ENCODE measurements at places on chromosomes 7 and 10. TPM values are rescaled to one million over a fixed set of nuclear protein-coding genes. Genes with fewer than 3 reads are reported as not detected.

Gene DEPP1
- total RNA-seq, result 15.1 TPM

Gene MYO1G
- total RNA-seq, result 0.24 TPM

Gene UPP1
- 185 TPM for total RNA-seq

Gene C10orf62
- 0.45 TPM for total RNA-seq

Gene IGFBP3
- 386 TPM for total RNA-seq

Gene HOXA2
- total RNA-seq, result 6.5 TPM

Gene BNIP3
- total RNA-seq, result 21.9 TPM

Gene PTPRN2
- not detected for total RNA-seq

Gene MMD2
- total RNA-seq, result not detected

Gene ASB4
- not detected for total RNA-seq

DNA sequence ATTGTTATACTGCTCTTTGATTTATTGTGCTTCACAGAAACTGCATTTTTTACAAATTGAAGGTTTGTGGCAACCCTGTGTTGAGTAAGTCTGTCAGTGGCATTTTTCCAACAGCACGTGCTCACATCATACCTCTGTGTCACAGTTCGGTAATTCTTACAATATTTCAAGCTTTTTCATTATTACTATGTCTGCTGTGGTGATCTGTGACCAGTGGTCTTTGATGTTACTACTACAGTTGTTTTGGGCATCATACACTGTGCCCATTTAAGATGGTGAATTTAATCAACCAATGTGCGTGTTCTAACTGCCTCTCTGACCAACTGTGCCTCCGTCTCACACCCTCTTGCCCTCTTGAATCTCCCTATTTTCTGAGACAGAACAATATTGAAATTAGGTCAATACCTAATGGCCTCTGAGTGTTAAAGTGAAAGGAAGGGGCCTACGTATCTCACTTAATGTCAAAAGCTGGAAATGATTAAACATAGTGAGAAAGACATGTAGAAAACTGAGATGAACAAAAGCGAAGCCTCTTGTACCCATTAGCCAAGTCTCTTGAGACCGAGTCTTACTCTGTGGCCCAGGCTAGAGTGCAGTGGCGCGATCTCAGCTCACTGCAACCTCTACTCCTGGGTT, 20.2 kb upstream of the ASL start:
- no peaks in the 10 kb centered on the region for H3K27me3 ChIP-seq
- H3K4me1 ChIP-seq, result peaks cover 5% of the 10 kb centered on the region
- no peaks in the 10 kb centered on the region for H3K36me3 ChIP-seq
- DNase-seq, result no peak

DNA sequence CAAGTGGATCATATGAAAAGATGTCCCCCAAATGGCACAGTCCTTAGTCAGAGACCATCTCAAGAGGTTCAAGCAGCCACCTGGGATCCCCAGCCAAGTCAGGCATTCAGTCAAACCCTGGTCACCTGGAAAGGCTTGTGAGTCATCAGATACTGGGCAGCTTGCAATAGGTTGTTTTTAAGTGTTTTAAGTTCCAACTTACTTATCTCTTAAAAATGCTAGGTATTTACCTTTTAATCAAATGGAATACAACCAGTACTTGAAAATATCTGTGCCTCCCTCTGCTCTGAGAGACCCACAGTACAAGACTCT, 262.2 kb downstream of the WDR11 start:
- no peaks in the 10 kb centered on the region for H3K36me3 ChIP-seq
- no peaks in the 10 kb centered on the region for H3K4me1 ChIP-seq
- no peaks in the 10 kb centered on the region for H3K27me3 ChIP-seq
- no peak overlapping the region for H3K27ac ChIP-seq

- DNase-seq, result no peak
- no peaks in the 10 kb centered on the region for H3K4me1 ChIP-seq
- no peak overlapping the region for H3K4me3 ChIP-seq
Measured at GRCh38 chr10:27625452-27626211, 120.0 kb downstream of the MKX start.

DNA sequence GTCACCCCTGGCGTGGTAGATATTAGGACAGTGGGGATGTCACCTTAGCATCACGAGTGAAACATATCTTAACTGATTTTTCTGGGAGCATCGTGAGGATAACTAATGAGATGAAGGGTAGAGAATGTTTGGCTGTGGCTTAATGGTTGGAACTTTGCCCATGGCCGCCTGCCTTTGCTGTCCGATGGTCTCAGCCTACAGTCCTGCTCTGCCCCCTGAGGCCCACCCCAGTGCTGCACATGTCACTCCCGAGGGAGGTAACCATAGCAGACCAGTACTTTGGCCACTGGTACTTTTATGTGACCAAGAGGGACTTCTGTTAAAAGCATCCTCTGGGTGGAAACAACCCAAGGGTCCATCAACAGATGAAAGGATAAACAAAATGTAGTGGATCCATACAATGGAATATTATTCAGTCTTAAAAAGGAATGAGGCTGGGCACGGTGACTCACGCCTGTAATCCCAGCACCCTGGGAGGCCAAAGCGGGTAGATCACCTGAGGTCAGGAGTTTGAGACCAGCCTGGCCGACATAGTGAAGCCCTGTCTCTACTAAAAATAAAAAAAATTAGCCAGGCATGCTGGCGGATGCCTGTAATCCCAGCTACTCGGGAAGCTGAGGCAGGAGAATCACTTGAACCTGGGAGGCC, 58.4 kb downstream of the TACR2 start:
- H3K27me3 ChIP-seq, result no peaks in the 10 kb centered on the region
- H3K36me3 ChIP-seq, result peaks cover 5% of the 10 kb centered on the region
- no peak overlapping the region for H3K4me3 ChIP-seq
- DNase-seq, result no peak
- H3K27ac ChIP-seq, result no peak overlapping the region
- H3K4me1 ChIP-seq, result peaks cover 51% of the 10 kb centered on the region

DNA sequence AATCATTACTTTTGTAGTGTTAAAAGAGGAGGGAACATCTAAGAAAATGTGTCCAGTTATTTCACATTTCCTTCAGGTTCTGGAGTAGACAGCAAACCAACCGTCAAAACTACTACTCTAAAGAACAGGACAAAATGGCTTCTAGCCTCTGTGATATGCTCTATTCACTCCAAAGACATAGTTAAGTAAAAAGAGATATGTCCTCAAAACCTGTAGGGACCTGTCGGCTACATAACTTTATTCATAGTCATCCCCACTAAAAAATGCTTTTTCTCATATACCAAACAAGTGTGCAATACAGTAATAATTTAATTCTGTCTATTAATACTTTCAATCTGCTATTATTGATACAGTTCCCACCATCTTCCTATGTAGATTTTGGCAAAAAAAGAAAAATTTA, 642.8 kb upstream of the LRRTM3 start:
- no peak for DNase-seq
- no peaks in the 10 kb centered on the region for H3K27me3 ChIP-seq
- H3K4me1 ChIP-seq, result no peaks in the 10 kb centered on the region
- H3K36me3 ChIP-seq, result no peaks in the 10 kb centered on the region

GRCh38 chr10:103911021-103911459, 6.9 kb downstream of the STN1 start:
- H3K4me3 ChIP-seq, result no peak overlapping the region
- peaks cover 21% of the 10 kb centered on the region for H3K36me3 ChIP-seq
- DNase-seq, result no peak
- peaks cover 48% of the 10 kb centered on the region for H3K4me1 ChIP-seq
- no peaks in the 10 kb centered on the region for H3K27me3 ChIP-seq

GRCh38 chr10:43038783-43039623, 37.9 kb upstream of the RET start:
- no peak overlapping the region for H3K27ac ChIP-seq
- H3K36me3 ChIP-seq, result no peaks in the 10 kb centered on the region
- H3K4me1 ChIP-seq, result no peaks in the 10 kb centered on the region

GRCh38 chr7:69654381-69654780, 56.1 kb downstream of the AUTS2 start:
- H3K27ac ChIP-seq, result no peak overlapping the region
- DNase-seq, result no peak
- no peaks in the 10 kb centered on the region for H3K36me3 ChIP-seq
- H3K4me3 ChIP-seq, result no peak overlapping the region
- no peaks in the 10 kb centered on the region for H3K27me3 ChIP-seq

GRCh38 chr10:132482090-132482800, 55.3 kb upstream of the INPP5A start:
- no peaks in the 10 kb centered on the region for H3K36me3 ChIP-seq
- H3K27me3 ChIP-seq, result peaks cover 14% of the 10 kb centered on the region
- no peak overlapping the region for H3K4me3 ChIP-seq

DNA sequence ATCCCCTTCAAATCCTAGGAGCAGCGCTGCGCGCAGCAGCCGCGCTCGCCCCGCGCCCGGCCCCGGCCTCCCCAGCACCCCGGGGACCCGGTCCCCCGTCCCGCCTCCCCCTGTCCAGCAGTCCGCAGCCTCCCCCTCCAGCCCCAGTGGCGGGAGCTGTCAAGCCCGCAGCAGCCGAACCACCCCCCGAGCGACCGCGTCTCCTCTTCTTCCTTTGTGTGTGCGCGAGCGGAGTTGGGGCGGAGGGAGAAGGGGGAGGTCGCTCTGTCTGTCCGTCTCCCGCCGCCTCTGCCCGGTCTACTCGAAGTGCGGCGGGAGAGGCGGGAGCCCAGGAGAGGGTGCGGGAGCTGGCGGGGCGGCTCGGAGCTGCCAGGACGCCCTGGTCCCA, 375 bp upstream of the CHN2 start:
- peak overlapping the region; percentile 47 for H3K4me3 ChIP-seq
- H3K36me3 ChIP-seq, result no peaks in the 10 kb centered on the region
- H3K27ac ChIP-seq, result no peak overlapping the region
- no peak for DNase-seq

GRCh38 chr10:124498056-124498455, 36.4 kb downstream of the LHPP start:
- H3K27ac ChIP-seq, result no peak overlapping the region
- H3K4me3 ChIP-seq, result no peak overlapping the region
- H3K36me3 ChIP-seq, result no peaks in the 10 kb centered on the region
- H3K4me1 ChIP-seq, result no peaks in the 10 kb centered on the region
- no peak for DNase-seq
- no peaks in the 10 kb centered on the region for H3K27me3 ChIP-seq

- H3K4me3 ChIP-seq, result no peak overlapping the region
- no peaks in the 10 kb centered on the region for H3K27me3 ChIP-seq
- no peak overlapping the region for H3K27ac ChIP-seq
- H3K4me1 ChIP-seq, result no peaks in the 10 kb centered on the region
Measured at GRCh38 chr10:27360581-27361172, 120.1 kb upstream of the ACBD5 start.

- no peaks in the 10 kb centered on the region for H3K4me1 ChIP-seq
- H3K27ac ChIP-seq, result no peak overlapping the region
- no peak for DNase-seq
- H3K36me3 ChIP-seq, result no peaks in the 10 kb centered on the region
Measured at GRCh38 chr10:14124941-14125340, 205.8 kb downstream of the FRMD4A start.

DNA sequence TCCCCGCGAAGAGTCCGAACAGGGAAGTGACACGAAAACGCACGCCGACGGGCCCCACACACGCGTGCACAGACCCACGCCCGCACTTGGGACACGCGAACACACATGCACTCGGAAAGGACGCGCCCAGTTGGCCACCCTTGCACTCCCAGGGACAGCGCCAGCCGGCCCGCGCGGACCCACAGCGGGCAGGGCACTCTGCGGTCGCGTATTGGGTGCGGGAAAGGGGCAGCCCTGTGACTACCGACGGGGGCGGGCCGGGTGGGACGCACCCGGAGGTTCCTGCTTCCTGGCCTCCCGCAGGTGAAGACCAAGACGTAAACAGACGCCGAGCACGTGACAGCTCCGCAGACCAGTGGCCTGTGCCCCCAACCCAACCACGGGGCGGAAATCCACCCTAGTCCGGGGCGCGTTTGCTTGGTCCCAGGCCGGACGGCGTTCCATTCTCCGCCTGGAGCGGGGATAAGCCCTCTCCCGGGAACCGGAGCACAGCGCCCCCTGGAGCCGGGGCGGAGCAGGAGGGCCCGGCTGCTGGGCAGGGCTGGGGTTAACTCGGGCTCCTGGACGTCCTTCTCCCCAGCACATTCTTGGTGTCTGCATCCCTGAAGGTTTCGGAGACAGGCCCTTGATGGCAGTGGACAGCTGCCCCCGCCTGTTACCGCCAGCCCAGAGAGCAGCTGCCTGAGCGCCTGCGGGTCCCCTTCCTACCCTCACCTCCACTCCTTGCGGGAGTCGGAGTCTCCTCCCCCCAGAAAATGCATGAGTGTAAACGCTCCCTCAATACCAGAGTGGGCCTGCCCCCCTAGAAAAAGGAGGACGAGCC, 2.0 kb upstream of the LZTS2 start:
- H3K27ac ChIP-seq, result 0 out of 2 replicates have a peak overlapping the region, but pooled peaks have one; percentile 0
- DNase-seq, result peak; percentile 80
- H3K27me3 ChIP-seq, result no peaks in the 10 kb centered on the region
- H3K36me3 ChIP-seq, result no peaks in the 10 kb centered on the region
- H3K4me3 ChIP-seq, result peak overlapping the region; percentile 76

DNA sequence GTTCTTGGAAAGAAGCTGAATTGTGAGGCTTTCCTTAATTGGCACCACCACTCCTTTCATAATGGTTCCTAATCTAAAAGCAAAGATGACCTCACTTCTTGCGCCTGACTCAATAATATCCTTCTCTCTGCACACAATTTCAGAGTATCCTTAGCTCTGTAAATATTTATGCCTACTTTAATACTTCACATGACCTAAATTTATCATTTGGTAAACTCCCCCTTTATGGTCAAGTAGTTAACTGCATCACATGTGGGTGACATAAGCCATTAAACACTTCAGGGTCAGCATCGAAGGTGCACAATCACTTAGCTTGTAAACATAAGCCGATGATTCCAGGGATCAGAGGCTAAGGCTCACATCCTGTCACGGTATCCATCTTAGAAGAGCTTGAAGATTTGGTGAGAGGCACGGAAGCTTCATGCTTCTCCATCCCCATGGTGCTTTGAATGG, 7.3 kb upstream of the RHOBTB1 start:
- DNase-seq, result no peak
- peaks cover 25% of the 10 kb centered on the region for H3K4me1 ChIP-seq
- H3K36me3 ChIP-seq, result no peaks in the 10 kb centered on the region
- H3K4me3 ChIP-seq, result no peak overlapping the region
- no peak overlapping the region for H3K27ac ChIP-seq

DNA sequence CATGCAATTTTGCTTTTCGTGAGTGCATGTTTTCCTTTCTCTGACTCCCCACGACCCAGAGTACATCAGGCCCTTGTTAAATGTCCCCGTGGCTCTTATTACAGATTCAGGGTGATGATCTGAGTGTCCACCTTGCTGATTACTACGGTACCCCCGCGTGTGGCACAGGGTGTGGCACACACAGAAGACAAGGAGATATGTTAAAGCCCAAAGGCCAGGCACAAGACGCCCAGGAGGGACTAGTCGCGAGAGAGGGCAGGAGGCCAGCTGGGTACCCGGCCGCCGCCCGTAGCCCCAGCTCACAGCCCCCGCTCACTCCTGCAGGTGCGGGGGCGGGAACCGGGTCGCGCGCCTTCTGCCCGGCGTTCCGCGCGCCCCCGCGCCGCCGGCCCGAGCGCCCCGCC, 281 bp upstream of the EXOC6 start:
- peak overlapping the region; percentile 83 for H3K4me3 ChIP-seq
- H3K36me3 ChIP-seq, result no peaks in the 10 kb centered on the region
- no peak for DNase-seq
- no peaks in the 10 kb centered on the region for H3K27me3 ChIP-seq
- peaks cover 19% of the 10 kb centered on the region for H3K4me1 ChIP-seq

- no peak overlapping the region for H3K4me3 ChIP-seq
- no peak for DNase-seq
- no peak overlapping the region for H3K27ac ChIP-seq
- H3K36me3 ChIP-seq, result no peaks in the 10 kb centered on the region
- no peaks in the 10 kb centered on the region for H3K27me3 ChIP-seq
Measured at GRCh38 chr10:27513451-27514191, 9.5 kb downstream of the RAB18 start.
